ENCODE measurements at places on chromosomes 3 and 15. TPM values are rescaled to one million over a fixed set of nuclear protein-coding genes. Genes with fewer than 3 reads are reported as not detected.

Gene PLA2G4B
- total RNA-seq = 0.45 TPM

Gene TAGLN3
- 1.0 TPM for total RNA-seq

Gene SLC9C1
- total RNA-seq = not detected

Gene HEXA
- 62.7 TPM for total RNA-seq

Gene C15orf40
- total RNA-seq = 16.0 TPM

Gene ITIH3
- total RNA-seq = not detected

Gene ZNF80
- total RNA-seq = not detected

Gene OIP5
- 21.3 TPM for total RNA-seq

Gene LRIG1
- 17.7 TPM for total RNA-seq

Gene NR1I2
- under 0.01 TPM for total RNA-seq

Gene IGSF11
- total RNA-seq = not detected

Gene MKRN3
- under 0.01 TPM for total RNA-seq

Gene DNAJB8
- not detected for total RNA-seq

Gene RYR3
- total RNA-seq = not detected

Gene SPTSSB
- not detected for total RNA-seq

Gene FRMD5
- 0.84 TPM for total RNA-seq

Gene ZNF445
- total RNA-seq = 3.1 TPM
